ENCODE measurements at places on chromosomes 6 and 20.

DNA sequence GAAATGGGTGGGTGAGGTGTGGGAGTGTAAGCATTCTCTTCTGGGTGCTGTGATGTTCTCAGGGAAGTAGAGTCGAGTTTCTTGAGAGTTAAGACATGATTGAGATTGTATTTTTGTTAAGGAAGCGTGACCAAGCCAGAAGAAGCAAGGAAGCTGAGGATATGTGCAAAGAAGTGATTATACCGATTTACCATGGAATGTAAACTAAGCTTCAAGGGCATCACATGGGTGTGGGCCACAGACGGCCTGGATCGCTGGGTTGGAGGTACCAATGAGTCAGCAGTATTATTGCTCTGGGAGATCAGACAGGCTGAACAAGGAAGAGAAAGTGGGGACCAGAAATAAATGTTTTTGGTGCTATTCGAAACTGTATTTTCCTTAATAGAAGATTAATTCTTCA is 184.1 kb upstream of the GMDS start:
- DNase-seq, result no peak

DNA sequence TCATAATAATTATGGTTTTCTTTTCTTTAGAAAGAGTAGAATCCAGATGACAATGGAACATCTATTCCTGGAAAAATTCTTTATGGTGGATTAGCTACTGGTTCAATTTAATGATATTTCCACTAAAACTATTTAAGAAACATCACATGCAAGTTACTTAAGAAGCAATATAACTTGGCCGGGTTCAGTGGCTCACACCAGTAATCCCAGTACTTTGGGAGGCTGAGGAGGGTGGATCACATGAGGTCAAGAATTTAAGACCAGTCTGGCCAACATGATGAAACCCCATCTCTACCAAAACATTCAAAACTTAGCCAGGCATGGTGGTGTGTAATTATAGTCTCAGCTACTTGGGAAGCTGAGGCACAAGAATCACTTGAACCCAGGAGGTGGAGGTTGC is 65.9 kb upstream of the SMLR1 start:
- no peak for DNase-seq

DNA sequence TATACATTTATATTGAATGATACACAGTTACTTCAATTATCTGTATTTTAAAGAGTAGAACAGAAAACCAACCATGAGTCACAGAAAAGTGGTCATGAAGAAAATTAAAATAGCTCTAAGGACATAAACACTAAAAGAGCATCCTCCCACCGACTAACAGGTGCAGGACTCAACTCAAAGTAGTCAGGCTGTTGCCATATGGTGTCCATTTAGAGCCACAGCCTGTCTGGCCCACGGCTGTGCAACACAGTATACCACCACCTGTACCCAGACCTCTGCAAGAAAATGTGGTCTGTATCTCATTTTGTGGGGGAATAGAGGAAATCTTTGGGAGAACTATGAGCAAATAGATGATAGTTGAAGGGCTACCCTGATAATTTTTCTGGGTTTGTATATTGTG is 449.8 kb upstream of the RNF217 start:
- no peak for DNase-seq

- DNase-seq, result no peak
These were observed 72.2 kb downstream of the SGK1 start for GRCh38 chr6:134245706-134246105.

- DNase-seq, result no peak
These were observed 5.6 kb downstream of the KCNQ2 start for GRCh38 chr20:63466861-63467260.

- DNase-seq, result no peak
These were observed 96.7 kb downstream of the TOX2 start for GRCh38 chr20:44011251-44011940.

- DNase-seq, result no peak
These were observed 214.0 kb upstream of the EXOC2 start for GRCh38 chr6:906920-907319.

DNA sequence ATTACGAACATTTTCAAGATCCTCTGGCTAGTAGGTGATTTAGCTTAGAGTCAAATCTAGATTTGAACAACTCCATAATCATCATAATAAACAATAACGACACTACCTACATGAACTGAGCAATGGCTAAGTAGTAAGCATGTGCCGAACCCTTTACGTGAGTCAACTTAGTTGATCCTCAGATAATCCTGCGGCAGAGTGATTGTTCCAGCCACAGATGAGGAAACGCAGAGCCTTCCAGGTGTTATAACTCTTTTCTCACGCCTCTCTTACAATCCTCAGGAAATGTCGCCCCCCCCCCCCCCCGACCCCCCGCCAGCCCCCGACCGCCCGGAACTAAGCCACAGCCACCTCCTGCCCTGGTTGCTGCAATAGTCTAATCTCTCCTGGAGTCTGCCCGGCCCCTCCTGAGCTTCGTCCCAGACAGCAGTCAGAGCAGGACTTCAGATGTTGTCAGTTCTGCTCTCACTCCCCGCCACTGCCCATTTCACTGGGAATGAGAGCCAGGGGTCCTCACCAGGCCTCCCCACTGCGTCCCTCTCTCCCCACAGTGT is 141.5 kb upstream of the AGPAT4 start:
- no peak for DNase-seq

DNA sequence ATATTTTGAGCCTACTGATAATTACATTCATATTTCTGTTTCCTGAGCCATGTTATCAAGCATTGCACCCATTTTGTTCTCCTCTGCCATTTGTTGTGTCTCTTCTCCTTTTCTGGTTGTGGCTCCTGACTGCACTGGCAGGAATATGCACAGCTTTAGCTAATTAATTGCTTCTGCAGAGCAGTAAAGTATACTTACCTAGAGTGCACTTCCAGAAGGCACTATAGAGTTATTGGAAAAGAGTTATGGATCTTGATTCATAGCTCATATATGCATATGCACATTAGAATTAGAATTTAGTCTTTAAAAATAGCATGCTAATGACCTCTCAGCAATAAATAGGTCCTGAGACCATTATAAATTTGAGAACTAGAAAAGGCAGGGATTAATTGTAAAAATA is 262.6 kb downstream of the NKAIN2 start:
- DNase-seq, result no peak

GRCh38 chr6:156850353-156850752 is 73.2 kb downstream of the ARID1B start:
- no peak for DNase-seq

GRCh38 chr20:64146301-64146935 is 17.8 kb upstream of the MYT1 start:
- no peak for DNase-seq

GRCh38 chr6:15331143-15331542 is 85.3 kb downstream of the JARID2 start:
- no peak for DNase-seq

- DNase-seq, result no peak
These were observed 64.9 kb upstream of the BTBD3 start for GRCh38 chr20:11852811-11853210.

DNA sequence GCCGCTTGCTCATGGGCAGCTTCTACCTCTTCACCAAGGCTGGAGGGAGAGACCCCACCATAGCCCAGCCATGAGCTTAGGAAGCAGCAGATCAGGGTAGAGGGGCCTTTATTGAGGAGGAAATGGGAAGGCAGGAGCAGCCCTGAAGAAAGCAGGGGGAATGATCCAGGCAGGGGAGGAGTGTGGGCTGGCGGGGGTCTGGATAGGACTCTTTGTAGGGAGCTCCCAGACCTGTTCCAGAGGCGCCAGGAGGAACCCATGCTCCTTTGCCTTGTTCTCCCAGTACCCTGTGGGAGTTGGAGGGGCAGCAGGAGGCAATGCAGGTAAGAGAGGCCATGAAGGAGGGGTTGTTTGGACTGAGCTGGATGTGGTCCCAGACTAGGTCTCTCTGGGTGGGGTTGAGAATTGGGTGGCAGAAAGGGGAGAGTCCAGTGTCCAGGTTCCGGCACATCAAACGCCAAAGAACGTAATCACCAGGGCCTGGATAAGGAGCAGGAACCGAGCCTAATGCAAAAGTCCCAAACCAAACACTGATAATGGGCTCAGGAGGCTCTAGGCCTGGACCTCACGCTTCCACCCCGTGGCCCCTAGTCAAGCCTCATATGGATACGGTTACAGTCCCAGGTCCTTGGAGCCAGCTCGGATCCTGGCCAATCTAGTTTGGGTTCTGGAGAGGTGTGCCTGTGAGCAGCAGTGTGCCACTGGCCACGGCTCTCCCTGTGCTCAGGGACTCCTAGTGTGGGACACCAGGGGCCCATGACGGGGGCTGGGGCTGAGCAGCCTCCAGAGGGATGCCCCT is 12.1 kb upstream of the PGC start:
- no peak for DNase-seq

DNA sequence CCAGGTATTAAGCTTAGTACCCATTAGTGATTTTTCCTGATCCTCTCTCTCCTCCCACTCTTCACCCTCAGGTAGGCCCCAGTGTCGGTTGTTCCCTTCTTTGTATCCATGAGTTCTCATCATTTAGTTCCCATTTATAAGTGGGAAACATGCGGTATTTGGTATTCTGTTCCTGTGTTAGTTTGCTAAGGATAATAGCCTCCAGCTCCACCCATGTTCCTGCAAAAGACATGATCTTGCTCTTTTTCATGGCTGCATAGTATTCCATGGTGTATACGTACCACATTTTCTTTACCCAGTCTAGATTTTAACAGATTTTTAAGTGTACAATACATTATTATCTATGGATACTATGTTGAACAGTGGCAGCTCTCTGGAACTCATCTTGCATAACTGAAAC is 44.4 kb downstream of the CYP24A1 start:
- no peak for DNase-seq

DNA sequence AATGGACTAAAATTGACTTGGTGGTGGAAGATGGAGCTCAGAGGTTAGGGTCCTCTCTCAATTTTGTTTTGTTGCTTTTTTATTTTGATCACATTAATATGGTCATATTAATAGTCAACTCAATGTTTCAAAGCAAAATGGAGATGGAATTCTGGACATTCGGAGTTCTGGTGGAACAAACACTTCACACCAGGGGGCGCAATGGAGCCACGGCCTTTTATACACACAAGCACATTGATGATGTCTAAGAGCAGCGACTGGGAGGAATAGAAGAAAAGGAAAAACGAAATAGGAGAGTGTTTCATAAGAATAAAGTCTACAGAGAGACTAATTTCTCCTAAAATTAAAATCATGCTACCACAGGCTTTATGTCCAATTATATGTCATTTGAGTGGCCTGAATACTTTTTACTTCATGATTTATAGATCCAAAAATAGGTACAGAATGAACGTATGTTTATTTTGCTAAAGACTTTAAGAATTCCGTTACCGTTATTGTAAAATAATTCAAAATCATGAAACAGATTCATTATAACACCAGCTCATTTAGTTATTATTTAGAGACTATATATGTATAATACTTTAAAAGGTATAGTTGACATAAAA is 197.6 kb upstream of the SASH1 start:
- DNase-seq, result no peak

DNA sequence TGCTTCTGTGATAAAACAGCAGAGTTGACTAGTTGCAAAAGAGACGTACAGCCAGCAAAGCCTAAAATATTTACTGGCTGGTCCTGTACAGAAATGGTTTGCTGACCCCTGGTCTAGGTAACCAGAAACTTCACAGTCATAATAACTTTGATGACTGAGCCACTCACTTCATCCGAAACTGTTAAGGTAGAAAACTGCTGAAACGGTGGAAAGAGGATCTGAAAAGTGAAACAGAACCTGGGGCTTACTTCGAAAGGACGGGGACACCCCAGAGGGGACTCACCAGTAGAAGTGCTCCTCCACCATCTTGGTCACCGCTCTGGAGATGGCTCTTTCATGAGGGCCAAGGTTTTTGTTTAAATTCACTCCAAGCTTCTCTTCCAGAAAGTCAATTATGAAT is 16.4 kb downstream of the FAXC start:
- no peak for DNase-seq

GRCh38 chr20:63471981-63472831 is at the start of gene KCNQ2:
Gene KCNQ2, minus strand, starts transcription at chr20:63472655. Its CDS starts 192 bp downstream, at chr20:63472463.
- DNase-seq, result no peak

- no peak for DNase-seq
These were observed 110.0 kb downstream of the SAMD5 start for GRCh38 chr6:147618457-147618856.

- no peak for DNase-seq
These were observed 77.3 kb downstream of the SLC22A23 start for GRCh38 chr6:3379482-3380060.

DNA sequence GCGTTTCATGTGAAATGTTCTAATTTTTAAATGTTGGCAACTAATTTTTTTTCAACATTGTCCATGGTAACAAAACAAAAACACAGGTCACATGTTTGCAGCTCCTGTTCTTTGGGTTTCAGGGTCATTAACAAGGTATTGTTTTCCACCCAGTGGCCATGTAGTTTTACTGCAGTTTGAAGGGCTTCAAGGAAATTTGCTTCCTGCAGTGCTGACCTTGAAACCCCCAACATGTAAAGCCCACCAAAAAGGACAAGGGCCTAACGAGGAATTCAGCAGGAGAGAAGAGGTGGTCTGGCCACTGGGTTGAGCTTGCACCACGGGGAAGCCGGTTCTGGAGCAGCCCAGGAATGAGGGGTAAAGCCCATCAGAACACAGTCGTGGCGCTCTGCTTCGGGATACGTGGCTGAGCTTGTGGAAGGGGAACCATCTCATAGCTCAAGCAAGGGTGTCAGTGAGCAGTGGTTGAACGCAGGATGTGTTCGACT is 13.9 kb upstream of the KLHL31 start:
- no peak for DNase-seq

GRCh38 chr20:58078741-58079522 is 149.5 kb downstream of the ANKRD60 start:
- DNase-seq, result no peak

DNA sequence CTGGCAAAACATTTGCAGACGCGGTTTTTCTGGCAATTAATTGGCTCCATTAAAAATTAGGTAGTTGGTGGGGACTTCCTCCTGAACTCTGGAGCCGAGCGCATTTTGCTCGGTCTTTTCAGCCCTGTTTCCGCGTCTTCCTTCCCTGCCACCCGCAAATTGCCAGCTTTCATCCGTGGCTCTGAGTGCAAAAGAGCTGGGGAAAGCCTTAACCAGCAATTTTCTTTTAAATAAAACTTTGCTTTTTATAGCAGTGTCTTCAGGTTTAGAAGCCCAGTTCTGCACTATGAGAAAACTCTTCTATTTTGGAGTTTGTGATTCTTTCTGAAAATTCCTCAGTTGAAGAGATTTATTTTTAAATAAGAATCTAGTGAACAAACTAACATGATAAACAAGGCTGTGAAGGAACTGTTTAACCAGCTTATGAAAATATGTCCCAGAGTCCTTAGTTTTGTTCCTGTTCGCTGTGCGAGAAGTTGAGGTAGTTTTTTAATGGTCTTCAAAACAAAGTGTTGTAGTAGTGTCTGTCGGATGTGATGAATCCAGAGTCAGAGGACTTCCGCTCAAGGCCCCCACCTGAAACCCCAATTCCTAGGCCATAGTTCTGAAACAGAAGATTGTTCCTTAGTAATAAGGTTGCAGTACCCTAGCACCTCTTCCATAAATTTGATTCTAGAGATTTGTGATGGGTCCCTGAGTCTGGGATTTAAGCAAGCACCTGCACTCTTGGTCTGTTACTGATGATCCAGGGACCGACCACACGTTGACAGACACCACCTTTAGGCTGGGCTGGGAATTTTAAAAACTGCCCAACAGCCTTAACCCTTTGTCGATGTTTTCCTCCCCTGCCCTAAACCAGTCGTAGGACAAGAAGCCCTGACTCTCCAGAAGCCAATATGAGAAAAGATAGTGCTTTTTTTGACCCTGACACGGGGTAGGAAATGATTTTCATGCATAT is 950 bp downstream of the KCTD20 start:
- DNase-seq, result peak; percentile 7

- no peak for DNase-seq
These were observed 48.5 kb downstream of the TRIM27 start for GRCh38 chr6:28875191-28875747.

Measured in cerebellar nuclear complex (tissue), 1 donor.